Trophoblast cell (in vitro differentiated cells and primary cell): ENCODE measurements at places on chromosomes 1 and 21.

DNA sequence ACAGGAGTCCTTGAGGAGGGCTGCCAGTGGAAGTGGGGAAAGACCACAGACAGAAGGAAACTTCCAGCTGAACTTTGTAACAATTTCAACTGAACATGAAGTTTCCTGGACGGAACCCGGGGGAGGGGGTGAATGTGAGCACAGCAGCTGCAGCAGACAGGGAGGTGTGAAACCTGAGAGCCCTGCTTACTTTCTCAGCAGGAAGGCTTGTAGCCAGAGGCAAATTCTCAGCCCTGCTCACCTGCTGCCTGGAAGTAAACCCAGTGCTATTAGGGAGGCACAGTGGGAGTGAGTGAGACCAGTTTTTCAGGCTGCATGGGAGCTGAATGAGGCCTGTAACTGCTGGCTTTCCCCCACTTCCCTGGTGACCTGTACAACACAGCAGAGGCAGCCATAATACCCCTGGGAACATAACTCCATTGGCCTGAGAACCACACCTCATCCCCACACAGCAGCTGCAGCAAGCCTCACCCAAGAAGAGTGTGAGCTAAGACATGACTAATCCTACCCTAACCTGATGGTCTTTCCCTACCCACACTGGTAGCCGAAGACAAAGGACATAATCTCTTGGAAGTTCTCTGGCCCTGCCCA is 9.6 kb upstream of the SPRR2F start:
- DNase-seq, result peak; percentile 99

DNA sequence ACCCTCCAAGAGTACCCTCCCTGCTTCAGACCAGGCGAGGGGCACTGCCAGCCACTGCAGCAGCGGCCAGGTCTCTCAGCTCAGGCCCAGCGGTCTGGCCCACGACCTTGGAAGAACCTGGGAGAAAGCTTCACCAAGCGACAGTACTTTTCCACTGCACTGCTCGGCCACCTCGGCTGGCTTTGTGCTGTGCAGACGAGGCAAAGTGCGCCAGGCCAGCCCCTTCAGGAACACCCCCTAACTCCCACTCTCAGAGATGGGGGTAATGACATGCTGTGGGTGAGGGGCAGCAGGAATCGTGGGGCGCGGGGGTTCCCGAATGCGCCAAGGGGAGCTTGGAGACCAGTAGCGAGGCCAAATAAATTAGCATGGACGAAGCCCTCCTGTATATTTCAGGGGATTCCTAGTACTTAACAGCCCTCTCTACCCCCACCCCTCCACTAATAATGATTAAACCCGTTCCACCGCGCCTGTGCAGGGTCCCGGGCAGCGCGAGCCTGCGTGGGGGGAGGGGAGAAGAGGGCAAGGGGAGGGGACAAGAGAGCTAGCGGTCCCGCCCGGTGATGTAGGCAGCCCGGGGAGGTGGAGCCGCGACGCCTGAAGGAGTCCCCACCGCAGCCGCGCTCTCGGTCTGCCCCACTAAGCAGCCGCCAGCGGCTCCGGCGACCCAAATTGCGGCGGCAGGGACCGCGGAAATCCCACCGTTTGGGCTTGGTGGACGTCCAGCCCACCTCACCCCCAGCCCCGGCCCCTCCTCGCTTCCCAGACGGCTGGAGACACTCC is at the start of gene FAM43B:
FAM43B (plus strand) TSS at position 629 of the 783 bp plus-strand sequence. CDS start 401 bp downstream, outside the sequence.
- DNase-seq, result no peak

DNA sequence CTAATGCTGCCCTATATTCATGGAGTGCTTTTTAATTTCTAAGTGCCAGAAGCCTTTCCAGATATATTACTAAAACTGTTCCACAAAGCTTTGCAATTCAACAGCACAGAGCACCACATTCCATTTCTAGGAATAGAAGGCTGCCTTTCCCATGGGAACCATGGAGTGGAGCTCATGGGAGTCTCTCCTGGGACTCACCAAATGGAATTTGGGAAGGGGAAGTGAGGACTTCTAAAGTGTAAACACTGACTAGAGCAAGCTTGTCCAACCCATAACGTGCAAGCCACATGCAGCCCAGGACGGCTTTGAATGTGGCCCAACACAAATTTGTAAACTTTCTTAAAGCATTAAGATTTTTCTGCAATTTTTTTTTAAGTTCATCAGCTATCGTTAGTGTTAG is 190.4 kb upstream of the TNR start:
- no peak for DNase-seq

- DNase-seq, result no peak
These were observed 3.2 kb downstream of the INKA2 start for GRCh38 chr1:111735858-111736544.

DNA sequence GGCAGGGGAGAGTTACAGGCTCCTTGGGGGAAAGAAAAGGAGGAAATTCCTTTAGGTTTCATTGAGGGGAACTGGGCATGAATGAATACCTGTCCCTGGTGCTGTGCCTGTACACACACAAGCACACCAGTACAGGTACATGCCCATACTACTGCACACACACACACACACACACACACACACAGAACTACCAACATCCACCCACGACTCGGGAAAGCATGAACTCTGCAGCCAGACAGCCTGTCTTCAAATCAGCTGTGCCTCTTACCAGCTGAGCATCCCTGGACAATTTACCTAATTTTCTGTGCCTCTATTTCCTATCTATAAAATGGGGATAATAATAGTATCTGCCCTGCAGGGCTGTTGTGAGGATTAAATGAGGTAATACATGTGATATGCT is 7.2 kb upstream of the GRIK3 start:
- DNase-seq, result no peak

GRCh38 chr21:44497703-44498126 is 42.3 kb downstream of the KRTAP10-1 start:
- no peak for DNase-seq

DNA sequence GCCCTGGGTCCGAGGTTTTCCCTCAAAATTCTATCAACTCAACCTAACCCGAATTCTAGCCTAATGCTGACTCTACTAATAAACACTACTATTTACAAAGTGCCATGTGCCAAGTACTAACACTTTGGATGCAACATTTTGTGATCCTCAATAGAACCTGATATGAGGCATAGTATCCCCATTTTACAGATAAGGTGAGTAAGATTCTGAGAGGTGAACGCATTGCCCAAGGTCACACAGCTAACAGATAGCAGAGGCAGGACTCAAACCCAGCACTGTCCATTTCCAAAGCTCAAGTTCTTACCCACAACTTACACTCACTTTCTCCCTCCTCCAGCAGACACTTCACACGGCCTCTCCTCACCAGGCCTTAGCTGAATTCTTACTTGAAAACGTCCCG is 46.0 kb upstream of the LAPTM5 start:
- DNase-seq, result no peak

DNA sequence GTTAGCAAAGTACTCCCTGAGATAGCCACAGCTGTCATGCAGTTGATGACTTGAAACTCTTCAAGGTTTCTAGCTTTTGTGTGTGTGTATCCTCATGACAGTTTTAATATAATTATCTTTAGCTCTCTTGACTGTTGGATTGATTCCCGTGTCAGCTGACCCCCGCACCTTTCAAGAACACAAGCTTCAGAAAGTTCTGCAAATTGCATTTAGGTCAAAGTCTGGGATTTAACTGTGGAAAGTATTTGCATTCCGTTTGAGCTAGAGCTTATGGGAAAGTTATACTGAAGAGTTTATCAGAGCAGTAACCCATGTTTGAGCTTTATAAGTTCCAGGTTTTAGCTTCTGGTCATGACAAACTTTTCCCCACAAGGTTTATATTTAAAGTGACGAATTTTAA is 380.1 kb upstream of the CHRM3 start:
- DNase-seq, result no peak

GRCh38 chr1:223712194-223712849 is at the start of gene CAPN2:
Gene CAPN2, plus strand, starts transcription at chr1:223712539. Its CDS starts 102 bp downstream, at chr1:223712641.
- peak; percentile 90 for DNase-seq

DNA sequence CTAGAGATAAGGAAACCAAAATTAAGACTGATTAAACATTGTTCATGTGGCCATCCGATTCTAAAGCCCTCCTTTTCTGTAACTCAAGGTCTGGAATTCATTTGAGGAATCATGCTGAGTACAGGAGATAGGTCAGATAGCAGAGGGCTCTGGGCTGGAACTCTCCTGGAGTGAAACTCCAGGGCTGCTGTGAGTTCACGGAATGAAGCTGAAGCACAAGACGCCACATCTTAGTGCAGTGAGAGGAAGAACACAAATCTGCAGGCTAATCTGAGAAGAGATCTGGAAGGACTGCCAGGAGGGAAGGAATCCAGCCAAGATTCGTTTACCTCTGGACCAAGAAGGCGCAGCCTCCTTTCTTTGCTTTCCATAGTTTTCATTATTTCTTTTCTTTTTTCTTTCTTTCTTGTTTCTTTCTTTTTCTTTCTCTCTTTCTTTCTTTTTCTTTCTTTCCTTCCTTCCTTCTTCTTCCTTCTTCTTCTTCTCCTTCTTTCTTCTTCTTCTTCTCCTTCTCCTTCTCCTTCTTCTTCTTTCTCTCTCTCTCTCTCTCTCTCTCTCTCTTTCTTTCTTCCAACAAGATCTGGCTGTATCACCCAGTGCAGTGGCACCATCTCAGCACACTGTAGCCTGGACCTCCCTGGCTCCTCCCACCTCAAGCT is 74.8 kb upstream of the ATP1B1 start:
- no peak for DNase-seq

DNA sequence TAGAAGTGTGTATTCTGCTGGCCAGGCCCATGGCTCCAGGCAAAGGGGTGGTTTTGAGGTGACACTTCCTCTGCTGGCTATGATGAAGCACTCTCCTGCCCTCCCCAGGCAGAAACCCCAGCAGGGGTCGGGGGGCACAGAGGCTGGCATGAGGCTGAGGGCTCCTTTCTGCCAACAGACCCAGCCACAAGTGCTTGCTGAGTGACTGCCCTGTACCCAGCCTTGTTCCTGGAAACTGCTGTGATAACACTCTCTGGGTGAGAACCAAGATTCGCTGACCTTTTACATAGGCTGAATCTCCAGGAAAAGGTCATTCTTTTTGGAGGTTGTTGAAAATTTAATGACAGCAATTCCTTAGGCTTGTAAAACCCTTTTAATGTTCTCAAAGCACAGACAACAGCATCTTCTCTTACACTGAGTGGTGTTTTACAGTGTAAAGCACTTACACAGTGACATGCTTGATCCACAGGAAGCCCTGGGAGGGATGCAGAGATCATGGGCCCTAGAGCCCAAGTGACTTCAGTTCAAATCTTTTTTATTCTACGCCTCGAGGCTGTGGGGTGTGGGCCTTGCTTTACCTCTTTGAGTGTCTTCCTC is 155.5 kb upstream of the FGGY start:
- DNase-seq, result no peak

DNA sequence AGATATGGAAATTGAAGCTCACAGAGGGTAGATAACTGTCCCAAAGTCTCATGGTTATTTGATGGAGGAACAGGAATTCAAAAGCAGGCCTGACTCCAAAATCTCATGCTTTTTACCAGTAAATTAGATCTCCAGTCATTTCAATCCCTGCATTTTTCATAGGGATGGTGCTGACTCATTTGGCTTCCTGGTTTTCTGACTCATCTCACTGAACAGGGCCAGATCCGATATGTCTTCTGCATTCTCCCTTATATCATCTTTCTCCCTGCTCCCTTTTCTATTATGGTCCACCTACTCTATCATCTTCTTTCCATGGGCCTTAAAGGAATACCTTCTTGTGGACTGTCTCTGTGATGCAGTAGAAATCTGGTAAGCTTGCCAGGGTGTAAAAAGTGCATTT is 187.2 kb downstream of the FGGY start:
- DNase-seq, result peak; percentile 17

DNA sequence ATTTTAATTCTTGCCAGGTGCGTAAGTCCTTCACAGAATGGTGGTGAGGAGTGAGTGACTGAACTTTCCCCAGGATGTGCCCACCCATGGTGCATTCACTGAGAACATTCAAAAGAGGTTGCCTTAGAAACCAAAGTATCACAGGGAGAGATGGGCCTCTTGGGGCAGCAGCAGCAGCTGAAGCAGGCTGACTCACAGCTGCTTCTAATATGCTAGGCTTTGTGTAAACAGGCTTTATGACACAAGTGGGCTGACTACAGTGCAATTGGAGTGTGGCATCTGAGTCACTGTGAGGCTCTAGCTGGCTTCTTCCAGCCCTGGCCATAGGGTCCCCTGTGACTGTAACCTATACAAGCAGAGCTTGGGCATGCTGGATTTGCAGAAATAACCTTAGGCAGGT is 12.6 kb downstream of the PIGP start:
- DNase-seq, result peak; percentile 41

DNA sequence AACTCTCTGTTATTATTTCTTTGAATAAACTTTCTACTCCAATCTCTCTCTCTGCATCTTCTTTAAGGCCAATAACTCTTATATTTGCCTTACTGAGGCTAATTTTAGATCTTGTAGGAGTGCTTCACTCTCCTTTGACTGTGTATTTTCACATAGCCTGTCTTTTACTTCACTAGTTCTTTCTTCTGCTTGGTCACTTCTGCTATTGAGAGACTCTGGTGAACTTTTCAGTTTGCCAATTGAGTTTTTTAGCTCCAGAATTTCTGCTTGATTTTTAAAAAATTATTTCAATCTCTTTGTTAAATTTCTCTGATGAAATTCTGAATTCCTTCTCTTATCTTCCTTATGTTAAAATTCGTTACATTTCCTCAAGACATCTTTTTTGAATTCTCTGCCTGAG is 18.2 kb downstream of the GPR88 start:
- DNase-seq, result no peak

DNA sequence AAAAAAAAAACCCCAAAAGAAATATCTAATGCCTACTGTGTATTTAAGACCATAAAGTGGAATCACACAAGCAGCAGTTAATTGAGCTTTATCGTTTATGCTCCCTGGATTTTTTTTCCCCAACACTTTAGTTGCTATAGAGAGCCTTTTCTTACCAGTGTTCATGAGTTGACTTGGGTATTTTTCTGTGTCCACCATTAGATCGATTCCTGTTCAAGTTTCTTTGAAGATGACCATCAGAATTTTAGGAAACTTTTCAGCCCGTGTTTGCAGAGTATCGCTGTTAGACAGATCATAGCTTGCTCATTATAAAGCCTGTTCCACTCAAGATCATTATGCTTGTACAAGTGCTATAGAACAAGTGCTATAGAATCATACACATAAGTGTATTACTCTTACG is 1.5 kb downstream of the RALGPS2 start:
- DNase-seq, result no peak

DNA sequence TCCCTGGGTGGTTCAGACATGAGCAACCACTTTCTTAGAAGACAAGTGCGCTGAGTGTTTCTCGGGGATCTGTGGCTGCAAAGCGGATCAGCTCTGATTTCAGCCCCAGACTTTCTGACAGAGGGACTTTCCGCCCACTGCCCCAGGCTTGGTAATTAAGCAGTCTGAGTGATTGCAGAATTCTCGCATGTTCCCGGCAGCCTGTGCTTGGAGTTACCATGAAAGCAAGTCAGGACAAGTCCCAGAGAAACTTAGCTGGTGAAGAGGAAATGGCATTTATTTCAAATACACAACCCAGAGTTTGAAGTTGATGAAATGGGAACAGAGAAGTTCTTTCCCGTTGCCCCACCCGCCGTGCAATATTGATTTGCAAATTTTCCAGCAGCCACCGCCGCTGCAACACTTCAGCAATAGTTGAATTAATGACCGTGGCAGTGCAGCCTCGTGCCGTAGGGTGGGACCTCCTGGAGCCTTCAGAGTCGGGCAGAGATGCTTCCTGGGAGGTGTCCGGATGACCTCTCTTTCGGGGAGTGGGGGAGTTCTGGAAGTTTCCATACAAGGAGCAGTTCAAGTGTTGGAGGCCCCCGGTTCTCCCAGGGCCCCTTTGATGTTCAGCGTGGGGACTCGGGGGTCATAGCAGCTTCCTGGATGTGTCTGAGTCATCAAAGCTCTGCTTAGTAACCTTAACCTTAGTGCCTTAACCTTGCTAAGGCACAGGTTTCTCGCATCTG is 134.7 kb downstream of the KAZN start:
- peak; percentile 78 for DNase-seq

GRCh38 chr1:5953386-5953785 is 38.8 kb downstream of the NPHP4 start:
- DNase-seq, result no peak
